ENCODE measurements at places on chromosomes 12 and 14. TPM values are rescaled to one million over a fixed set of nuclear protein-coding genes. Genes with fewer than 3 reads are reported as not detected.

Gene TRIM9
- total RNA-seq, result 2.3 TPM

Gene CELA1
- not detected for total RNA-seq

Gene GLIPR1L1
- not detected for total RNA-seq

Gene SRSF5
- total RNA-seq, result 241 TPM

Gene LIMA1
- 14.3 TPM for total RNA-seq

Gene FZD10
- total RNA-seq, result not detected

Gene CDK4
- 120 TPM for total RNA-seq

Gene MYO1A
- total RNA-seq, result 0.36 TPM

Gene PPP1R12A
- total RNA-seq, result 109 TPM

Gene KLRK1
- total RNA-seq, result not detected

Gene GDF3
- total RNA-seq, result 77.7 TPM

GRCh38 chr12:124920353-124920935 lies 6.0 kb upstream of the UBC start:
- DNase-seq, result no peak
- H3K27me3 ChIP-seq, result peaks cover 26% of the 10 kb centered on the region
- peak overlapping the region; percentile 94 for H3K27ac ChIP-seq
- H3K4me3 ChIP-seq, result peak overlapping the region; percentile 78

DNA sequence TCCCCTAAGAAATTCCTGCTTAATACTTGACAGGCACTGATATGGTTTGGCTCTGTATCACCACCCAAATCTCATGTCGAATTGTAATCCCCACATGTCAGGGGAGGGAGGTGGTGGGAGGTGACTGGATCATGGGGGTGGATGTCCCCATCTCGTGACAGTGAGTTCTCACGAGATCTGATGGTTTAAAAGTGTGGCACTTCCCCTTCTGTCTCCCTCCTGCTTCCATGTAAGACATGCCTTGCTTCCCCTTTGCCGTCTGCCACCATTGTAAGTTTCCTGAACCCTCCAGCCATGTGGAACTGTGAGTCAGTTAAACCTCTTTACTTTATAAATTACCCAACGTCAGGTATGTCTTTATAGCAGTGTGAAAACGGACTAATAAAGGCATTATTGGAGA lies 198.0 kb downstream of the FOXN3 start:
- peaks cover 21% of the 10 kb centered on the region for H3K36me3 ChIP-seq
- H3K4me3 ChIP-seq, result no peak overlapping the region
- H3K4me1 ChIP-seq, result peaks cover 17% of the 10 kb centered on the region
- peaks cover 1% of the 10 kb centered on the region for H3K27me3 ChIP-seq

DNA sequence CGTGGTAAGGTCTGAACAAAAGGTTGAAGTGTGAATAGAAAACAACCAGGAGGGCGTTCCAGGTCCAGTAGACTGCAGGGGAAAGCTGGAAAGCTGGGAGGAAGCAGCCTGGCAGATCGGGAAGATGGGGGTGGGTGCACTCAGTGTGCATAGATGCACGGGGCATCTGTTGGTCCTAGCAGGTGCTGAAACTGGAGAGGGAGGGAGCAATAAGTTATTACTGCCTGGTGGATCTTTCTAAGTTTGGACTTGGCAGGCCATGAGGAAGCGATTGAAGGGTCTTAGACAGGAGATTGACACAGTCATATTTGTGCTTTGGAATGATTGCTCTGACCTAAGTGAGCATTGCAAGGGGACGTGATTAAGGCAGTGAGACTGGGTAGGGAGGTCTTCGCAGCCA lies 194.4 kb downstream of the EFCAB11 start:
- H3K4me3 ChIP-seq, result no peak overlapping the region
- peaks cover 4% of the 10 kb centered on the region for H3K27me3 ChIP-seq
- peaks cover 7% of the 10 kb centered on the region for H3K36me3 ChIP-seq

DNA sequence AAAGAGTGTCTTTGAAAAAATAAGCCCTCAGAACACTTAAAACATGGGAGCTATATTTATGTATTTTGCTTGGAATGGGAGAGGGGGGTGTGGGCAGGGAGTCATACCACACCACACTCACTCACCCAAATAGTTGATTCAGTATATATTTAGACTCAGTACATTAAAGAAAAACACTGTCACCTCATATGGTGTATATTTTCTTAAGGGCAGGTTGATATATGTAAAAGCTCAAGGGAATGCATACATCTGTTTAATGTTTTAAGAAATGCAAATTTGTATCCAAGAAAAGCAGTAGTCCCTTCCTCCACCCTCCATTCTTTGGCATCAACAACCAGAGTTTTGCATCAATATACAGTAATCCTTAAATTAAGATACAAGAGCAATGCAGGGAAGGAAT lies 1.4 kb downstream of the NFYB start:
- H3K4me1 ChIP-seq, result peaks cover 18% of the 10 kb centered on the region
- peaks cover 11% of the 10 kb centered on the region for H3K27me3 ChIP-seq
- peak overlapping the region; percentile 77 for H3K27ac ChIP-seq

- peaks cover 11% of the 10 kb centered on the region for H3K36me3 ChIP-seq
- peaks cover 14% of the 10 kb centered on the region for H3K4me1 ChIP-seq
- no peak for DNase-seq
- peak overlapping the region; percentile 24 for H3K27ac ChIP-seq
Observed at GRCh38 chr12:49588721-49589516, 16.5 kb downstream of the FAM186B start.

- H3K27me3 ChIP-seq, result peaks cover 5% of the 10 kb centered on the region
- H3K36me3 ChIP-seq, result no peaks in the 10 kb centered on the region
- H3K4me3 ChIP-seq, result no peak overlapping the region
- DNase-seq, result no peak
- no peaks in the 10 kb centered on the region for H3K4me1 ChIP-seq
Observed at GRCh38 chr14:95569440-95569839, 34.6 kb downstream of the GLRX5 start.

DNA sequence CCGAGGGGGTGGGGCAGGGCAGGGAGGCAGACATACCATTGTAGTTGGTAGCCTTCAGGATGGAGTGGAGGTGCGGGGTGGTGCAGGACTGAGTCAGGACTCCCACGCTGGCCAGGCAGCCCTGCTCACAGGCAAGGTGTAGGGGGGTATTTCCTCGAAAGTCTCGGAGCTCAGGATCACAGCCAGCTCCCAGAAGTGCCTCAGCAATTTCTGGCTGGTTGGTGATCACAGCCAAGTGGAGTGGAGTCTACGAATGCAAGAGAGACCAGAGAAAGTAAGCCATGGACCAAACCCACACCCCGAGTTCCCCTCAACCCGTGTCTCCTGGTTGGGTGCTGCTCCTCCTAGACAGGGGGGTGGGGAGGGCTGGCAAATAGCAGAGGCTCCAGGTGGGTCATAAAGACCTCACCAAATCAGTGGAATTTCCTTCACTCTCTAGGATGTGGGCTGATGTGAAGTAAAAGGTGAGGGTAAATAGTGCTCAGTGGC lies 1.4 kb downstream of the NFKBIA start:
- H3K27me3 ChIP-seq, result peaks cover 5% of the 10 kb centered on the region
- peaks cover 23% of the 10 kb centered on the region for H3K36me3 ChIP-seq
- peak overlapping the region; percentile 90 for H3K4me3 ChIP-seq
- peaks cover 50% of the 10 kb centered on the region for H3K4me1 ChIP-seq

DNA sequence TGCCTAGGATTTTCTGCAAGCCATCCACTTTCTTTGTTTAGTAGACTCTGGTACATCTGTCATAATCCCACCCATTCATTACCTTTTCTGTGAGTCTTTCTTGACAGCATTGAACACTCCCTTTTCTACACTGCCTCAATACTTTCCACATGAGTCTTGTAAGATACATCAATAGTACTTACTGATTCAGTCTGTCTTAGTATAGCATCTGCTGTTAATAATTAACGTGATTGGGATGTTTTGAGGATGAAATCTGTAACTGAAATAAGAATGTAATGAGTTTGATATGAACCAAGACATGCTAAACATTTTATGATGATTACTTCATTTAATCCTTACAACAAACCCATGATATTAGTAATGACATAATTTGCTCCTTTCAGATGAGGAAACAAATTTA lies 196.2 kb upstream of the FOXG1 start:
- no peak for DNase-seq
- no peak overlapping the region for H3K27ac ChIP-seq
- no peaks in the 10 kb centered on the region for H3K27me3 ChIP-seq

GRCh38 chr12:49868952-49869815 lies 26.3 kb upstream of the BCDIN3D start:
- DNase-seq, result no peak
- no peaks in the 10 kb centered on the region for H3K4me1 ChIP-seq
- H3K36me3 ChIP-seq, result no peaks in the 10 kb centered on the region
- no peak overlapping the region for H3K27ac ChIP-seq

GRCh38 chr14:20515846-20516245 lies 10.5 kb downstream of the RNASE10 start:
- no peak overlapping the region for H3K27ac ChIP-seq
- no peak for DNase-seq
- no peak overlapping the region for H3K4me3 ChIP-seq
- H3K36me3 ChIP-seq, result peaks cover 5% of the 10 kb centered on the region
- H3K27me3 ChIP-seq, result peaks cover 2% of the 10 kb centered on the region

DNA sequence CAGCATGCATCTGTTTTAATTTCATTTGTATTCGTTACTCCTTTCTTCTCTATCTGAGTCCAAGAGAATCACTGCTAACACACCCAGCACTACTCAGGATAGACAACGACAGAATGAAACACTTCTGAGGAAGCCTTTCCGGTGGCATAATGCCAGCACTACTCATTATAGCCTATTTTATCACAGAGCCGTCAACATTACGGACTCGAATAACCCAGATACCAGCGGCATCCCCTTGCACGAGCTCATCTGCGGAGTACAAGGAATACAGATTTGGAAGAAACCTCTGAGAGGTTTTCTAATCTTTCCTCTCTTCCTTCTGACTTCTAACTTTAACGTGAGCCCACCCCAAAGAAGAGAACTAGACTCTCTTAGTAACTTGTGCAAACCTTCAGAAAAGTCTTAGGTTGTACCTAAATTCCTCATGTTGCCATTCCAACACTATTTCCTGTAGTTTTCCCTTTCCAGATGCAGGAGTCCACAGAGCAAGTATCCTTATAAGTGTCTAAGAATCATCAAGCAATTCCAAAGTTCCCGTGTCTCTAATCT lies 248.1 kb downstream of the APAF1 start:
- peak overlapping the region; percentile 75 for H3K4me3 ChIP-seq
- H3K27ac ChIP-seq, result no peak overlapping the region
- no peaks in the 10 kb centered on the region for H3K36me3 ChIP-seq
- DNase-seq, result no peak
- peaks cover 23% of the 10 kb centered on the region for H3K4me1 ChIP-seq
- peaks cover 20% of the 10 kb centered on the region for H3K27me3 ChIP-seq

DNA sequence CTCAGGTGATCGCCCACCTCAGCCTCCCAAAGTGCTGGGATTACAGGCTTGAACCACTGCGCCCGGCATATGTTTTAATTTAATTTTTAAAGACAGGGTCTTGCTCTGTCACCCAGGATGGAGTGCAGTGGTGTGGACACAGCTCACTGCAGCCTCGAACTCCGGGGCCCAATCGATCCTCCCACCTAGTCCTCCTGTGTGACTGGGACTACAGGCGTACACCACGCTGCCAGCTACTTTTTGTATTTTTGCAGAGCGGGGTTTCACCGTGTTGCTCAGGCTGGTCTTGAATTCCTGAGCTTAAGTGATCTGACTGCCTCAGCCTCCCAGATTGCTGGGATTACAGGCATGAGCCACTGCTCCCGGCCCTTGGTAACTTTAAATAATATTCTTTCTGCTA lies 30.8 kb upstream of the PPP1R13B start:
- H3K27me3 ChIP-seq, result peaks cover 4% of the 10 kb centered on the region
- H3K36me3 ChIP-seq, result no peaks in the 10 kb centered on the region
- no peak overlapping the region for H3K4me3 ChIP-seq
- no peak for DNase-seq
- H3K4me1 ChIP-seq, result peaks cover 18% of the 10 kb centered on the region

- peaks cover 19% of the 10 kb centered on the region for H3K36me3 ChIP-seq
- no peak for DNase-seq
- H3K4me3 ChIP-seq, result peak overlapping the region; percentile 65
- H3K4me1 ChIP-seq, result peaks cover 20% of the 10 kb centered on the region
Observed at GRCh38 chr12:6830286-6830890, 2.2 kb downstream of the P3H3 start.

- H3K27ac ChIP-seq, result peak overlapping the region; percentile 99
- peak overlapping the region; percentile 99 for H3K4me3 ChIP-seq
- DNase-seq, result no peak
- H3K36me3 ChIP-seq, result peaks cover 6% of the 10 kb centered on the region
Observed at GRCh38 chr14:74713395-74713735, 421 bp downstream of the FCF1 start.

- no peak for DNase-seq
- peaks cover 2% of the 10 kb centered on the region for H3K4me1 ChIP-seq
- H3K27ac ChIP-seq, result no peak overlapping the region
- peaks cover 10% of the 10 kb centered on the region for H3K27me3 ChIP-seq
- H3K4me3 ChIP-seq, result no peak overlapping the region
Observed at GRCh38 chr12:117356048-117356447, 5.4 kb downstream of the NOS1 start.

DNA sequence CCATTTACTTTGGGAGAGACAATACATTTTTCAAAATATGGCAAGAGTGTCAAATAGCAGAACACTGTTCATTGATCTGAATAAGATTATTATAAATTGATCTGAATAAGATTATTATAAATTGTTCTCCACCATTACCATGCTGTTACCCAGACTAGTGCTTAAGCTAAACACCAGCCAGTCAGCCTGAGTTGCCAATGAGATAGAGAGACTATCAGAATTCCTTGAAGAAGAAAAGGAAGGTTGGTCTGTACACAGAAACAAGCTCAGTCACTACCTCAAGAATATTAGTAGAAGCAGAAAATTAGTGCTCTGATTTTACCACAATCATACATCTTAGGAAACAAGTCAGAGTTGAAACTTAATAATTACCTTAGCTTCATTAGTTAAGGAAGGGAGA lies 469.8 kb downstream of the FOXG1 start:
- H3K27ac ChIP-seq, result no peak overlapping the region
- no peaks in the 10 kb centered on the region for H3K27me3 ChIP-seq
- H3K4me1 ChIP-seq, result no peaks in the 10 kb centered on the region
- no peak for DNase-seq
- H3K36me3 ChIP-seq, result no peaks in the 10 kb centered on the region
- H3K4me3 ChIP-seq, result no peak overlapping the region

DNA sequence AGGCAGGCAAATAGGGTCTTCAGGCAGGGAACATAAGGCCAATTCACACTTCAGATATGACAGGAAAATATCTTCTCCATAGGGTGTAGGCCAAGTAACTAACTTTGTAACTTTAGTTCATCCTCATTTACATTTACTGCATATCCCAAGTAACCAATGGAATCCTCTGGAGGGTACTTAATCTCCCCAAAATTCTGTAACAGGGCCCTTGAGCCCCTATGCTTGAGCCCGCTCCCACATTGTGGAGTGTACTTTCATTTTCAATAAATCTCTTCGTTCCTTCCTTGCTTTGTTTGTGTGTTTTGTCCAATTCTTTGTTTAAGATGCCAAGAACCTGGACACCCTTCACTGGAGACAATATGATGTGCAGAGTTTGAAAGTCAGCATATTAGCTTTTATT lies 45.3 kb downstream of the FSCB start:
- DNase-seq, result no peak
- no peaks in the 10 kb centered on the region for H3K4me1 ChIP-seq
- H3K36me3 ChIP-seq, result no peaks in the 10 kb centered on the region
- H3K27ac ChIP-seq, result no peak overlapping the region
- no peak overlapping the region for H3K4me3 ChIP-seq

- H3K36me3 ChIP-seq, result no peaks in the 10 kb centered on the region
- no peak overlapping the region for H3K4me3 ChIP-seq
- H3K27me3 ChIP-seq, result no peaks in the 10 kb centered on the region
- no peaks in the 10 kb centered on the region for H3K4me1 ChIP-seq
- H3K27ac ChIP-seq, result no peak overlapping the region
Observed at GRCh38 chr12:99450036-99450630, 197.4 kb upstream of the GARIN6 start.
